ENCODE measurements at places on chromosomes 2 and 18. TPM values are rescaled to one million over a fixed set of nuclear protein-coding genes. Genes with fewer than 3 reads are reported as not detected.

TUBB8B gene
- polyA plus RNA-seq: 0.96 TPM

ROCK1 gene
- 79.1 TPM for polyA plus RNA-seq

STARD6 gene
- polyA plus RNA-seq: not detected

TMEM178A gene
- polyA plus RNA-seq: 102 TPM

SPR gene
- polyA plus RNA-seq: 8.5 TPM

Measured in left kidney (tissue), 8 donors.